ENCODE measurements at places on chromosomes 12 and 14. TPM values are rescaled to one million over a fixed set of nuclear protein-coding genes. Genes with fewer than 3 reads are reported as not detected.

TCL1B gene
- polyA plus RNA-seq, result not detected

NGB gene
- not detected for polyA plus RNA-seq

NRL gene
- 5.5 TPM for polyA plus RNA-seq

KRT83 gene
- not detected for polyA plus RNA-seq

GPR162 gene
- 9.8 TPM for polyA plus RNA-seq

A2ML1 gene
- polyA plus RNA-seq, result not detected

TMEM229B gene
- polyA plus RNA-seq, result 3.1 TPM

KRT4 gene
- polyA plus RNA-seq, result 0.15 TPM
